ENCODE measurements at places on chromosomes 1 and 21. TPM values are rescaled to one million over a fixed set of nuclear protein-coding genes. Genes with fewer than 3 reads are reported as not detected.

The OR2L2 gene
- total RNA-seq, result 0.19 TPM

The DISC1 gene
- total RNA-seq, result 2.1 TPM

The CYB561D1 gene
- total RNA-seq, result 7.8 TPM

The RAB42 gene
- not detected for total RNA-seq

The GNG12 gene
- 117 TPM for total RNA-seq

The DENND2D gene
- 6.0 TPM for total RNA-seq

The NBPF15 gene
- 158 TPM for total RNA-seq

The WNT2B gene
- total RNA-seq, result 1.7 TPM

Measured in MCF 10A (cell line).